ENCODE measurements at places on chromosomes 2 and 18.

- no peak for DNase-seq
These were observed 65.6 kb upstream of the FZD7 start for GRCh38 chr2:201968050-201968449.

DNA sequence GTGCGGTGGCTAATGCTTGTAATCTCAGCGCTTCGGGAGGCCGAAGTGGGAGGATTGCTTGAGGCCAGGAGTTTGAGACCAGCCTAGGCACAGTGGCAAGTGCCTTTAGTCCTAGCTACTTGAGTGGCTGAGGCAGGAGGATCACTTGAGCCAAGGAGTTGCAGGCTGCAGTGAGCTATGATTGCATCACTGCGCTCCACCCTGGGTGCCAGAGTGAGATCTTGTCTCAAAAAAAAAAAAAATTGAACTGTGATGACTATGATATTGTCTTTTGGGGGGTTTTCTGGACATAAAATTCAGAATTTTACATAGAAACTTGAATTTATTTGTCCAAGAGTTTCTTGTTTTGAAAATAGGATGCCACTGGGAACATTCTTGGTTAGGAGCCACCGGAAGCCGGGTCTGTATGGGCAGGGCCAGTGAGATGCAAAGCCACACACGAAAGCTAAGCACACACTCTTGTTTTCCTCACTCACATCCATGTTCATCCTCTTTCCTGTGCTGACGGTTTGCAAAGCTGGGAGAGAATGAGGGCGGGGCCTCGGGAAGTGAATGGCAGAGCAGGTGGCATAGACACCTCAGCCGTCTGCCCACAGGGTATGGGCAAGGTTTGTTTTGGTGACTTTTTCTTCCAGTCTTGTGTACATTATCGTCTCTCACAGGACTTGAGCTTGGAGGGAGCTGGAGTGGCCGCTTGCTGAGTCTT is 12.6 kb downstream of the AGAP1 start:
- DNase-seq = no peak

GRCh38 chr2:36165132-36165531 is 190.4 kb upstream of the CRIM1 start:
- no peak for DNase-seq

DNA sequence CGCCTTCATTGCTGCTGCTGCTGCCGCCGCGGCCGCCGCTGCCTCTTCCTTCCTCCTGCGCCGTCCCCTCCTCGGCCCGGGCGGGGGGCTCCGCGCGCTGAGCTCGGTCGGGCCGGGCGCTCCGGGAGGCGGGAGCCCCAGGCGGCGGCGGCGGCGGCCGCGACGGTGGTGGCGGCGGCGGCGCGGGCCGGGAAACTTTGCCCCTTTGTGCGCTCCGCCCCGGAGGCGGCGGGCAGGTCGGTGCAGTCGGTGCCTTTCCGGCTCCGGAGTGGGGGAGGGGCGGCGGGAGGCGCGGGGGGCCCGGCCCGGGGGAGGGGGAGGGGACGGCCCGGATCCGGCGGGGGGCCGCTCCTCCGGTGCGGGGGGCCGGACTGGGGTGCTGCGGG is 205 bp downstream of the TET3 start:
- DNase-seq = no peak

- DNase-seq = no peak
These were observed 68.4 kb downstream of the SCN9A start for GRCh38 chr2:166307326-166307725.

- DNase-seq = no peak
These were observed 13.9 kb downstream of the CNTNAP5 start for GRCh38 chr2:124039032-124039431.

DNA sequence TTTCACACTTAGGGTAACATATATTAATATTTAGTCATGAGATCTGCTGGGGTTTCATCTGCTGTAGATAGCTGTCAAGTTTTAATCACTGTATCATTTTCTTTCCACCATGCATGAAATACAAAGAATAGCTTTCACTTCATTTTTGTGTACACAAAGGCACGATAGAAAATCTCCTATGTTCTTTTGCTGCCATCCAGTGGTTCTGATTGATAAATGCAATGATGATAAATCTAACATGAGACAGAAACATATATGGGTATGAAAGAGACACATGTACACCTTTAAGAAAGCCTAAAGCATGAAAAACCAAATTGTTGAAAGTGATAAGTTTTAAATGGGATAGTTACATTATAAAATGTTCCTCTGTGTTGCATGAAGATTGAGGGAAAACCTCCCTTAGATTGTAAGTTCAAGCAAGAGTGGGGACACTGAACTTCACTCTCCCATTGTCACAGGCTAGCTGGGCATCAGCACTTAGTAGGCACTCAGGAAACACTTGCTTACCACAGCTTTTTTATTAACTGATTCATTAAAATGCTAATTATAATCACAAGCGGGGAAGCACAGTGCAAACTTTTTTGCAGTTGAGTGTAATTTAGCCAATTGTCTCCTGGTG is 31.2 kb downstream of the C1D start:
- DNase-seq = no peak

- DNase-seq = no peak
These were observed 3.2 kb upstream of the DDX1 start for GRCh38 chr2:15588329-15588919.

DNA sequence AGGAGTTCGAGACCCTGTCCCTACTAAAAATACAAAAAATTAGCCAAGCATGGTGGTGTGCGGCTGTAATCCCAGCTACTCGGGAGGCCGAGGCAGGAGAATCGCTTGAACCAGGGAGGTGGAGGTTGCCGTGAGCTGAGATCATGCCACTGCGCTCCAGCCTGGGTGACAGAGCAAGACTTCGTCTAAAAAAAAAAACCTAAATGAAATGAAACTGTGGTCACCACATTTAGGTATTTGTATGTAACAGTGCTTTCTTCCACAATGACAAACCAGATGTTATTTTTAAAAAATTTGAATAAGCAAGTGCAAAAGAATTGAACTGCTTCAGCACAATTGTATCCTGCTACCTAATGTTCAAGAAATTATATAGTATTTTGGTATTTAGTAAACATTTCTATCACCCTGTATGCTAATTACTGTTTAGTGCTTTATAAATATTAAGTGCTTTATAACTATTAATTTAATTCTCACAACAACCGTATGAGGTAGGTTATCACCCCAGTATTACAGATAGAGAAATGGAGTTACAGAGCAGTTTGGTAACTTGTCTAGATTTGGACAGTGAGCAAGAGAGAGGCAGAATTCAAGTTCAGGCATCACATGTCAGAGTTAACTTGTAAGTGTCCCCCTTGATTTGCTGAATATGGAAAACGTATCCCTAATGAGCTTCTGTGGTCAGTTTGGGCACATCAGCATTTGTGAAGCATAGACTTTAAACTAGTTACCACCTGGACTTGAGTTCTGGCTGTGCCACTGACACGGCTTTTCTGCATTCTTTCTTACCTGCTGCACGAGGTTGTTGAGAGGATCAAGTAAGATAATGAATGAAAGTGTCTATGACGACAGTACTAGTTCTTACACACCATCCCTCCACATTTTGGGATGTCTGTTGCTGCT is 14.4 kb downstream of the PHLPP1 start:
- DNase-seq = no peak

- no peak for DNase-seq
These were observed 848 bp downstream of the FAM124B start for GRCh38 chr2:224400886-224401632.

DNA sequence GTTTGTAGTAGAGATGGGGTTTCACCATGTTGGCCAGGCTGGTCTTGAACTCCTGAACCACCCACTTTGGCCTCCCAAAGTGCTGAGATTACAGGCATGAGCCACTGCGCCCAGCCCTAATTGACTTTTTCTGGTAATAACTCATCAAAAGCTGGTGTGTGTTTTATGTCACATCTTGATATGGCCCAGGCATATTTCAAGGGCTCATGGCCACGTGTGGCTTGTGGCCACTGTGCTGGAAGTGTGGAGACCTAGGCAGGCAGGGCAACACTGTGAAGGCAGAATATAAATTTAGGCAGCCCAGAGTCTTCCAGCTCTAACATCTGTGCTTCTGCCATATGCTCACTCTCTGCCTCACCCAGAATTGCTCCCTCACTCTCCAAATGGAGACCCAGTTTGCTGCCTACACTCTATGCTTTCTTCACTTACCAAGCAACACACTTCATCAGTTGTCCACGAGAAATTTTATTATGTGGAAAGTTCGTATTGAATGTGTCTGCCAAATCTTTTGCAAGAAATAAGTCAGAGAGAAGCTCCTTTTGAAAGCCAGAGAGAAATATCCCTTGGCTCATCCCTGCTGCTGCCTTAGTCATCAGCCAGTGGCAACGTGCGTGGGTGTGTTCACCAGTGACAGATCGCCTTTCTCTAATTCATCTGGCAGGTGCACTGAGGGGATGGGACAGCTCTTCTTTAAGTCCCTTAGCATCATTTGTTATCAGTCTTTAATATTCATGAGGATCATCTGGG is 129.4 kb upstream of the CXCR4 start:
- DNase-seq = no peak

DNA sequence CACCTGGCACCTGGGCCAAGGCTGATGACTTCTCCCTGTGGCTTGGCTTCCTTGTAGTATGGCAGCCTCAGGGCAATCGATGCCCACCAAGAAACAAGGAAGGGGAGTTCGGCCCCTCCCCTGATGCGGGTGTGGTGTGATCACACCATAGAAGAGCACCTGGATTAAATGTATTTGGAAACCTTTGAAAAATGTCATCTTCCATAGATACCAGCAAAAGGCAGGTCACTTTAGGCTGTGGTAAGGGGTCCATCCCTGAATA is 198.2 kb downstream of the CYP26B1 start:
- DNase-seq = no peak

- no peak for DNase-seq
These were observed 25.2 kb upstream of the SIX3 start for GRCh38 chr2:44916291-44916690.

DNA sequence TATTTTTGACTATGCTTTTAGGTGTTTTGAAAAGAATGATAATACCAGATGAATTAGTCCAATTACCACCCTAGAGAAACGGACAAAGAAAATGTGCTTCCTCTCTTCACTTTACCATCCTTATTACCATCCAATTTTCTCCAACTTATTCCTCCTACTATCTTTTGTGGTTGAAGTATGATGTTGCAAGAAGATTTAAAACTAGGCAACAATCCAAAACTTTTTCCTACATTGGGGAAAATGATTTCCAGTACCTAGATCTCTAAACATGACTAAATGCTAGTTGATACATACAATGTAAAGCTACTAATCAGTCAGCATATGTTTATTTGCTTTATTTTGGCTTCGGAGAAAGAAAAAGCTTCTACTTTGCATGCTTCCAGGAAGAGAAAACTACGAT is 355.0 kb upstream of the LYPD1 start:
- DNase-seq = no peak

GRCh38 chr2:112841295-112842044 is 4.9 kb upstream of the IL1B start:
- no peak for DNase-seq

GRCh38 chr2:121723316-121723715 is 13.4 kb downstream of the NIFK start:
- no peak for DNase-seq

DNA sequence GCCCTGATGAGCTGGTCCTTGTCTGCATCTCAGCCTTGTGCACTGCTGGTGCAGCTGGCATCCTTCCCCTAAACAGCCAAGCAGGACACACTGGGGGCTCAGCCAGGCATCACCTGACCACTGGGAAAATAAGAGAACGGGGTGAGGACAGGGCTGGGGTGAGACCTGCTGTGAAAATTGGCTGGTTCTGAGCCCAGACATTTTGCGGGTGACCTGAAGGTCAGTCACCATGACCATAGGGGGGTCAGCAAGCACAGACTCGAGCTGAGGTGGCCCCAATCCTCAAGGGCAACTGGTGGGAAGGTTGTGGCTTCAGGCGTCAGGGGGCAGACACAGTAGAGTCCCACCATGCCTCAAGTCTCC is 144.9 kb upstream of the TWIST2 start:
- no peak for DNase-seq

GRCh38 chr2:160920061-160920460 is 240.2 kb upstream of the TANK start:
- DNase-seq = no peak

- DNase-seq = no peak
These were observed 89.3 kb downstream of the ACVR1 start for GRCh38 chr2:157786663-157787363.

DNA sequence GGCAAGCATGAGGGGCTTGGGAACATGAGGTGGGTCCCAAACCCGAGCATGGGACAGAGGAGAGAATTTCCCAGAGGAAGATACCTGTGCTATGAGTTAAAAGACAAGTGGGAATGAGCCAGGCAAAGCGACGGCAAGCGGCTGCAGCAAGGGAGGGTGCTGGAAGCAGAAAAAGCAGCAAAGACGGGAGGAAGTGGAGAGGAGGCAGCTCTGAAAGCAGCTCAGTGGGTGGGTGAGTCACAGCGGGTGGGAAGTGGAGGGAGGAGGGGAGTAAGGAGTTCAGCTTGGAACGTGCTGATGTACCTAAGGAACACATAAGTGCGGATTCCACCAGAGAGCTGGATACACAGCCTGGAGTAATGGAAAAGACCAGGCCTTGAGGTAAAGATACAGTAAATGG is 41.4 kb downstream of the THUMPD2 start:
- no peak for DNase-seq

- DNase-seq = no peak
These were observed 52.5 kb upstream of the MCFD2 start for GRCh38 chr2:46967990-46968647.

- no peak for DNase-seq
These were observed 281.6 kb upstream of the STON1 start for GRCh38 chr2:48248251-48248933.

DNA sequence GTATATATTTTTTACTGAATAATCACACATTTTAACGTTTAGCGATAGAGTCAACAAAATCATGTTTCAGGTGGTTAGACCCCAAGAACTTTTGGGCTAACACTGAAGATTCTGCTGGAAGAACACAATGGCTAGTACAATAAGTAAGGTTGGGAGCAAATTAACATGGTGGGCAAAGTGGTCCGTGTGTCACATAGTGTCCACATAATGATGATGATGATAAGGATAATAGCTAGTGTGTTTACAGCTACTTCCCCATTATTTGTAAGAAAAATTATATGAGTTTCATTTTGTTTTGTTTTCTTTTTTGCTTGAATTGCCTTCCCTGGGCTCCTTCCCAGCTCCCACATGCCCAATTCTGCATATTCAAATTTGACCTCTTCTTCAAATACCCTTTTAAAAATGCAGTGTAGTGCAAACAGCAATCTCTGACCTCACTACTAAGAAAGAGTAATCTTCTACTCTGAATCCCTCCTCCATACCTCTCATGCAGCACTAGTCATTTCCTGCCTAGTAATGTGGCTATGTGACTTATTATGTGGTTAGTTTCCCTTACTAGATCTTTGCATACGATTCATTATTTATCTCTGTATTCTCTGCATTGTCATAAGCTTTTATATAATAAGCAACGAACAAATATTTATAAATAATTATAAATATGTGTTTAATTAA is 16.9 kb upstream of the VPS54 start:
- DNase-seq = no peak

GRCh38 chr2:669323-669722 is 7.9 kb downstream of the TMEM18 start:
- DNase-seq = no peak

DNA sequence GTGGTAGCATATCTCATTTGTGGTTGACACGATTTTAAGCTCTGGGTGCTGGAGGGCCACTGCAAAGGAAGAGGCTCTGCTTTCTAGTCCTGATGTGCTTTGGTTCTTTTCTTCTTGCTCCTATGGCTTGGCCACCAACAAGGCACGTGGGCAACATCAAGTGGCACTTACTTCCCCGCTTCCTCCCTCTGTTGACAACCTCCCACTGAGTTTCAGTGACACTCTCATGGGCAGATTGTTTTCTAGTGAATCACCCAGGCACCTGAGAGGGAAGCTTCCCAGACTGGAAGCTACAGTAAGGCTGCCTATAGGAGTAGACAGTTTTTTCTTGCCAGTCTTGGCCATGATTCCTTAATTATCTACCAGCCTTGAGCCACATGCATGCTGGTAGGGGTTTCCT is 89.0 kb downstream of the NBAS start:
- DNase-seq = no peak

Data from substantia nigra (tissue), 51 donors.